ENCODE measurements at places on chromosomes 6 and 20.

- no peak for DNase-seq
These were observed 107.8 kb upstream of the AHI1 start for GRCh38 chr6:135605278-135605790.

DNA sequence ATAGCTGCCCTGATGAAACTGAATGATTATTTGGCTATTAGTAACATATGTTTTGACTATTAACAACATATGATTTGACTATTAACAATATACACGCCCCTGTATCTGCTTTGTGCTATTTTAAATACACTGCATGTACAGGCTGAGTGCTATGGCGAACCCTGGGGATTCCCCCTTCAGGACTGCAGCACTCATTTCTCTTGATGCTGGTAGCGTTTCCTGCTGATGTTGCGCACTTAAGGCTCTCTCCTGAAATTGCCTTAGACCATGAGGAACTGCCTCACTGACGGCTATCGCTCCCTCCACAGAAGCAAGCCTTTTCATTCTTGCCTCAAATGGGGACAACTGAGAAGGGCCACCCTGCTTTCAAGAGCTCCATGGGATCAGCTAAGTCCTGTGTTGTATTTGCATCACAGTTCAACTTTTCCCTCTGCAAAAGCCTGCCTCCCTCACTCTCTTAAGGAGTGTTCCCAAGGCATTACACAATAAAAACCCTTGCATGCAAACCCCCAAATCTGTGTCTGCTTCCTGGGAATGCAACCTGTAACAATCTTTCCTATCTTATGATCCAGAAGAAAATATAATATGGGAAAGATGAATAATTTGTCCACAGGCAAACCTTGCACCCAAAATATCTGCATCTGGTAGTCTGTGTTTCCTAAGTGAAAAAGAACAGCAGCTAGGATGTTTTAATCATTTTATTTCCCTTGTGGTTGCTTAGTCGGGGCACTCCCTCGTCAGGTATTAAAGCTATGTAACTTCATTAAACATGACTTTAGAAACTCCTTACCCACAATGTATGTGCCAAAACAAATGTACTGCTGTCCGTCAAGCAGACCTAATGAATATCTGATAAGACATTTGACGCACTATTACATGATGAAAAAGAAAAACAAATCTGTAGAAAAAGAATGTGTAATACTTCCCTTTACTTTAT is 456.4 kb downstream of the COL12A1 start:
- no peak for DNase-seq

- DNase-seq: no peak
These were observed 78.6 kb upstream of the RIPOR2 start for GRCh38 chr6:25014369-25014768.

GRCh38 chr6:75746221-75746620 is 2.8 kb upstream of the MYO6 start:
- no peak for DNase-seq

GRCh38 chr20:59972037-59972801 is 14.0 kb downstream of the CDH26 start:
- no peak for DNase-seq

GRCh38 chr20:59032713-59033059 is 551 bp upstream of the ATP5F1E start:
- no peak for DNase-seq

DNA sequence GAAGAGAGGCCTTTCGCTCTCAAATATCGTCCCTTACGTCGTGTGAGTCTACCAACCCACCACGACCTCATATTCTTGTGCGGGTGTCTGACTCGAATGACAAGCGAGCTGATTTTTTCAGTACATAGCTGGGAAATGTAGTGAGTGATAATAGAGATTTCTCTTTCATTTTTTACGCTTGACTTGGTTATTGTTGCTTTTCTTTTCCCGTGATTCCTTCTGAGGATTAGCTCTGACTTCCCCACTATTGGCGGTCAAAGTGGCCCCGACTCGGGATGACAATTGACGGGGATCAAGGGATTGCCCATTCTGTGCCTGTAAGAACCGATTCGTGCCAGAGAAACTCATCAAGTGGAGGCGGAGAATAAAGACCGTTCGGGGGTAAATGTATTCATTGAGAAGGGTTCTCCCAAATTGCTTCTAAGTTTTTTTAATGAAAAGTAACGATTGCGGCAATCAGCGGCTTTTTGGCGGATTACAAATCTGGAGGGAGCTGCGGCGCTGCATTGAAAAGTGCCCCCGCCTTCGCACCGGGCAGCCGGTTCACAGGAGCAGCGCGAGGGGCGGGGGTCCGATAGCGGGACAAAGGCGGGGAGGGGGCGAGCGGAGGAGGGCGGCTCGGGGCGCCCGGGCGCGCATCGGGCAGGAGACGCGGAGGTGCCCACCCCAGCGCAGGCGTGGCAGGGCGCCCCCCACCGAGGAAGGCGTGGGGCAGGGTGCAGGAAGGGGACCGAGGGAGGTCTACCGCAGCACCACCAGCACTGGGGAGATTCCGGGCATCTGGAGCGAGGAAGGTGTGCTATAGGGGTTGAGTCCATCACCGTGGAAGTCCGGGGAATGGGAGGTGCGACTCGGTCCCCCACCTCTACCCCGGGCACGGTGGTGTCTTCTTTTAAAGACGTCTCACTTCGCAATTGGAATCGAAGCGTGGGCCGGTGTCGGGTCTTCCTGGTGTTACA is 44.5 kb upstream of the OSTM1 start:
- no peak for DNase-seq

DNA sequence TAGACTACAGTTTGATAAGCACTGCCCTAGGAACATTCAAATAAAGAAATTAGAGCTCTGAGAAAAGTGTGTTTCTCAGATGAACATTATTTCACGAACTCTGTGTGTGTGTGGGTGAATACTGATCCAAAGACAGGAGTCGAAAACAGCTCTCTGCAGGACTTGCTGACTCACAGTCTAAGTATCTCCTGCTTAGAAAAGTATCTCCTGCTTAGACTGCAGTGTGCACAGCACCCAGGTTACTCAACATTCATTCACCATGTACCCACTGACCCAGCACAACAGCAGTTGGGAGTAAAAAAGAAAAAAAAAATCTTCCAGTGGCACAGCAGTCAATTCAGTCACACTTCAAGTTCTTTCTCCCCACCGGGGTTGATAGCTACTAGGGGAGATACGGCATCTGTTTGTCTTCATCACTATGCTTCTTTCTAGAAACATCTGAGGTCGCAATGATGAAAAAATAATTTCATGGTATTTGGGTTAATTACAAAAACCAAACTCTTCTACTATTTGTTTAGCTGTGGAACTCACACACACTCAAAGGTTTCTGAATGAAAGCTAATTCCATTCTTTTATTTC is 48.0 kb downstream of the GCLC start:
- DNase-seq: no peak

DNA sequence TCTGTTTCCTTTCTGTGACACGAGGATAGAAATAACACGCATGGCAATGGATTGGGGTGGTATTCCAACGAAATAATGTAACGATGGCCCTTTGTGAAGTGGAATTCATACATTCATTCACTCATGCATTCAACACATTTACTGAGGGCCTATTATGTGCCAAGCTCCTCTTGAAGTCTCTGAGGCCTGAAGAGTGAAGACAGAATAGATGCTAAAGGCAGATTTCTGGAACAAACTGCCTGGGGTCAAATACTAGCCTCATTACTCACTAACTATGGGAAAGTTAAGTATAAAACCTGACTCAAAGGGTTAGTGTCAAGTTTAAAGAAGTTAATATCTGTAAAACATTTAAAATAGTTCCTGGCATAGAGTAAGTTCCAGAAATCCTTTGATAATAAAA is 279.6 kb upstream of the SULF2 start:
- DNase-seq: no peak

DNA sequence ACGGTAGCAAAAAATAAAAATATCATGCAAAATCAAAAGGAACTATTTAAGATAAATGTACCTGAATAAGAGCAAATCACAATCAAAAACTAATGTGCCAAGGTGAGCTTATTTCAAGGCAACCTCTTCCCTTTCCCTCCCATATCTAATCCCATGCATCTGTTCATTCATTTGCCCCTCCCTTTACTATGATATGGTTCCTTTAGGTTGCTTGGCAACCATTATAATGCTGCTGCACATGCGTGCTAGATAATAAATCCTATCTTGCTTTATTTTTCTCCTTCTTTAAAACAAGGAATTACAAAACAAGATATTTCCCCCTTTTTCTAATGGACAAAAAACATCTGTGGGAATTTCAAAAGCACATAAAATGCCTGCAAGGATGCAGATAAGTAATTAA is 318.2 kb upstream of the POU3F2 start:
- DNase-seq: no peak

DNA sequence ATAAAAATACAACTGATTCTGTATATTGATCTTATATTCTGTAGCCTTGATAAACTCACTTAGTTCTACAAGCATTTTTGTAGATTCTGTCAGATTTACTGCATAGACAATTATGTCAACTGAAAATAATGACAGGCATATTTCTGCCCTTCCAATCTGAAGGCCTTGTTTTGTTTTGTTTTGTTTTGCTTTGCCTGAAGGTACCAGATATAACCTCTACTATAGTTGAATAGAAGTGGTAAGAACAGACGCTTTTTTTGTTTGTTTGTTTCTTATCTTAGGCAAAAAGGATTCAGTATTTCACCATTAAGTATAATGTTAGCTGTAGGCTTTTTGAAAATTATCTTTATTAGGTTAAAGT is 64.6 kb upstream of the RSPO3 start:
- DNase-seq: peak; percentile 3

DNA sequence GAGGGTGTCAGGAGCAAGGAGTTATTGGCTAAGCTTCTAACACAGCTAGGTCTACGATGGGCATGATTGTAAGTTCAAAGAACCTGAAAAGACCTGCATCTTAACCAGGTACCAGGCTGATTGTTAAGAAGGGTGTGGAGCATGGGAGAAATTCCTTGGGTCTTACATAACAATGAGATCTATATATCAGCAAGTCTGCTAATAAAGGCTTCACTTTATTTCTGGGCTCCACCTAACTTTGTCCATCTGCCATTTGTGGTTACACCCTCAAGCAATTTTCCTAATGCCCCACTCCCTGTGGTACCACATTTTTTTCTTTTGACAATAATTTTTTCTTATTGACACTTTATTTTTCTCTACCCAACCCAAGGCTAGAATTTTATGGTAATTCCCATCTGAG is 223.5 kb upstream of the JAG1 start:
- DNase-seq: no peak

DNA sequence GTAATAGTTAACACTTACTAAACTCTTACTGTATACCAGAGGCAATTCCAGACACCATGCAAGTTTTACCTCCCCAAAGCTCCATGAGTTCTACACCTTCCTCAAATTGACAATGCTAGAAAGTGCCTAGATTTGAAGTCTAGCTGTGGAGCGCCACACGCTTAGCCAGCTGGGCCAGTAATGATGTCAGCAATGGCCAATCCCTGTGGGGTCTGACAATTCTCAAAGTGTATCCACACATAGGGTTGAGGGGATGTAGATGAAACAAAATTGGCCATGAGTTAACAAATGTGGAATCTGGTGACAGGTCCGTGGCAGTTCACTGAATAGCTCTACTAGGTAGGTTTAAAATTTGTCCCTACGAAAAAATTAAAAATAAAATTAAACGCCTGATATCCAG is 1.3 kb downstream of the ZNF343 start:
- no peak for DNase-seq
